Astrocyte (in vitro differentiated cells and primary cell): ENCODE measurements at places on chromosomes 2 and 18. TPM values are rescaled to one million over a fixed set of nuclear protein-coding genes. Genes with fewer than 3 reads are reported as not detected.
A peak's percentile ranks its signal among the peaks of the same experiment; 100 is the strongest.

DNA sequence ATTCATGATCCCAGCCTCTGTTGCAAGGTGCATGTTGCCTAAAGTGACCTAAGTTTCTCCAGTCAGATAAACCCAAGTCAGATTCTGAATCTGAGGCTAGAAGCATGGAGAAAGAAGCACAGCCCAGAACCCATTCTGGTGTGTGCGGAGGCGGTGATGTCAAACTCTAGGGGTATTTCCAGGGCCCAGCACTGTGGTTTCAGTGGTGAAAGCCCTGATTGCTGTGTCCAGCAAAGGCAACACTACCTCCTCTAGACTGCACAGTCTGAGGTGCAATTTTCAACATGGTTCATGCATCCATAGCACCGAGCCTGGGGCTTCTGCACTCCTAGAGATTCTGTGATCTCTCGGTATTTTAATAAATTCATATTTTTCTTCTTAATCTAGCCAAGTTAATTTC, 264.8 kb upstream of the KLHL29 start:
- no peaks in the 10 kb centered on the region for H3K4me1 ChIP-seq
- no peaks in the 10 kb centered on the region for H3K36me3 ChIP-seq
- no peak overlapping the region for H3K27ac ChIP-seq
- no peak overlapping the region for H3K4me3 ChIP-seq

EVX2 gene
- not detected in 2 replicates for total RNA-seq

- H3K36me3 ChIP-seq = no peaks in the 10 kb centered on the region
- DNase-seq = no peak
- no peaks in the 10 kb centered on the region for H3K27me3 ChIP-seq
These were observed 16.4 kb downstream of the NLRC4 start for GRCh38 chr2:32248299-32248698.

DNA sequence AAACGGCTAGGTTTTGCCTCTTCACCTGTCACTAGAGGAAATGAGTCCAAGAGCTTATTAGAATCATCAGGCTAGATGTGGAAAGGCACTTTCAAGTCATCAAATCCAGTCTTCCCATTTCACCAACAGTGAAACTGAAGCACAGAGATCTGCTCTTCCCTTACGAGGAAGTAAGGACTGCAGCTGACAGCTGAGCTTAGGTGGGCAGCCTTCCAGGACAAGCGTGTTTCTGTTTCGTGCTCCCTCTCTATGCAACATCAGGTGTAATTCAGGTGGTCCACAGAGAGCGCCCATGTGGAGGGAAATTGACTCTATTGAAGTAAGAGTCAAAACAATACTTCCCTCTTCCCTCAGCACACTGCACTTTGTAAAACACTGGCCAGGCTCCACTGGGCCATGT, 5.5 kb downstream of the CYRIA start:
- no peak overlapping the region for H3K4me3 ChIP-seq
- DNase-seq = no peak
- H3K27ac ChIP-seq = no peak overlapping the region
- H3K36me3 ChIP-seq = no peaks in the 10 kb centered on the region

DNA sequence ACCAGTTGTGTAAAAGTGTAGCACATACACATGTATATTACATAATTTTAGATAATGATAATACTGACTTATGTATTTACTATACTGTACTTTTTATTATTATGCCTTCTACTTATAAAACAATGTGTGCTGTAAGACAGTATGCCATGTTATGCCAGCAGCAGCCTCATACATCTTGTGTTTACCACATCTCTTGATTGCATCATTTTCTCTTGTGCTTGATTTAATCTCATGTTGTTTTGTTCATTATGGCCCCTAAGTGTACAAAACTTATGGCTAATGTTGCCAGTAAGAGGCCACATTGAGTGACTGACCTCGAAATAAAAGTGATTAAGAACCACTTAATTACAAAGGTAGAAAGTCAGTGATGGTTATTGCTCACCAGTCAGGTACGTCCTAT, 128.0 kb upstream of the SP5 start:
- H3K27ac ChIP-seq = no peak overlapping the region
- no peaks in the 10 kb centered on the region for H3K36me3 ChIP-seq
- no peaks in the 10 kb centered on the region for H3K27me3 ChIP-seq
- H3K4me3 ChIP-seq = no peak overlapping the region
- no peak for DNase-seq
- H3K4me1 ChIP-seq = no peaks in the 10 kb centered on the region

GRCh38 chr2:25494616-25495015, 152.9 kb upstream of the DNMT3A start:
- no peaks in the 10 kb centered on the region for H3K36me3 ChIP-seq
- H3K27ac ChIP-seq = no peak overlapping the region
- H3K4me1 ChIP-seq = peaks cover 12% of the 10 kb centered on the region
- peak; percentile 67 for DNase-seq
- no peaks in the 10 kb centered on the region for H3K27me3 ChIP-seq
- H3K4me3 ChIP-seq = no peak overlapping the region

CPLX4 gene
- total RNA-seq = not detected in 2 replicates

DSG3 gene
- total RNA-seq = 0.29 and 0.64 TPM in 2 replicates

- peak overlapping the region; percentile 63 for H3K4me3 ChIP-seq
- peak; percentile 33 for DNase-seq
- no peaks in the 10 kb centered on the region for H3K36me3 ChIP-seq
- H3K27me3 ChIP-seq = peaks cover 17% of the 10 kb centered on the region
- H3K4me1 ChIP-seq = no peaks in the 10 kb centered on the region
- H3K27ac ChIP-seq = peak overlapping the region; percentile 61
These were observed 369.1 kb downstream of the MTX2 start for GRCh38 chr2:176638167-176639015.
